Right ventricle myocardium superior (tissue), 1 donor: ENCODE measurements at places on chromosomes 2 and 18. TPM values are rescaled to one million over a fixed set of nuclear protein-coding genes. Genes with fewer than 3 reads are reported as not detected.

DNA sequence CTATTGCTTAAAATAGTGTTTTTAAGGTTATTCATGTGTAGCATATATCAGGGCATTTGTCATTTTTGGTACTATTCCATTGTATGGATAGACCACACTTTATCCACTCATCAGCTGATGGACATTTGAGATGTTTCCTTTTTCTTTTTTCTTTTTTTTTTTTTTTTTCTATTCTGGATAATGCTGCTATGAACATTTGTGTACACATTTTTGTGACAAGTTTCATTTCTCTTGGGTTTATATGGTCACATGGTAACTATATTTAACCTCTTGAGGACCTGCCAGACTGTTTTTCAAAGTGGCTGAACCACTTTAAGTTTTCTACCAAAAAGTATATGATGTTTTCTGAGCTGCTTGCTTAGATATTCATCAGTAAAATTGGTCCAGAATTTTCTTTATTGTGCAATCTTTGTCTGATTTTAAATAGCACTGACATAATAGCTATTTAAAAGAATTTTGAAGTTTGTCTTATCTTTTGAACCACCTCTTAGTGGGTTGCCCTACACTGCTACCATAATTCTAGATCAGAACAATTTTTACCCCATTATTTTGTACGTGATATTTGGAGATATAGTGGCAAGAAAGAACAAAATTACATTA is 219.4 kb upstream of the SIX3 start:
- DNase-seq: no peak

DNA sequence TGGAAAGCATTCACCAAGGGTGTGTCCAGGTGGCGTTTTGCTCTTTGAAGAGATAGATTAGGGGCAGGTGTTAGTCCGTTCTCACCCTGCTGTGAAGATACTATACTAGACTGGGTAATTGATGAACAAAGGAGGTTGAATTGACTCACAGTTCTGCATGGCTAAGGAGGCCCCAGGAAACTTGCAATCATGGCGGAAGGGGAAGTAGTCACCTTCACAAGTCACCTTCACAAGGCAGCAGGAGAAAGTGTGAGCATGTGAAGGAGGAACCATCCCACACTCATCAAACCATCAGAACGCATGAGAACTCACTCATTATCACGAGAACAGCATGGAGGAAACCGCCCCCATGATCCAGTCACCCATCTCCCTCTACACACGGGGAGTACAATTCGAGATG is 135.7 kb upstream of the NFATC1 start:
- DNase-seq: no peak

DNA sequence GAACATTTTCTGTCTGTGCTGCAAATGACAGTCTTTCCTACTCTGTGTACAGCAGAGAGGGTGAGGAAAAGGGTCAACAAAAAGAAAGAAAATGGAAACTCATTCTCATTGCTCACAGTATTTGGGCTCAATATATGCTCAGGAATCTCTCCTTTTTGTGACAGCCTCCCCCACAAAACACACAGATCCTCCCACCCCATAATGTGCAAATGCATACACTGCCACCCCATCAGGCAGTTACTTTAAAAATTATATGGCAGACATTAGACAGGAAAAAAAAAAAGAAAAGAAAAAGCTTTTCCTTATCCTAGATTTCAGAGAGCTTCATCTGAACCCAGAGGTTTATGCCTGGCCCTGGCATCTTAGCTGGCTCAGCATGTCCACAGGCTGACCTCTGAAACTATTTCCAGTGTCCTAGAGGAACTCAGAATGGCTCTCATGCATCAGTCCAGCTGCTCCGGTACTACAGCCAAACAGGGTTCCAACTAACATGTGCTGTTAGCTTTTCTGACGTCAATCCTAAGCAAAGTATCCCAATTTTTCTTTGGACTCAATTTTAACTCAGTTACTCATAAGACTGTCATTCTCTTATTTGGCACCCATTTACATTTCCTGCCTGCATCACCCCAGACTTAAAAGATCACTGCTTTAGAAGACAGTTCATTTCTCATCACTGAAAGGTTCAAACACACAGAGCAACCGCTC is 105.9 kb downstream of the RBMS1 start:
- DNase-seq: peak; percentile 78

- no peak for DNase-seq
Measured at GRCh38 chr2:45293182-45293581, 283.9 kb upstream of the SIX2 start.

- no peak for DNase-seq
Measured at GRCh38 chr2:48717846-48718245, 37.7 kb downstream of the LHCGR start.

DNA sequence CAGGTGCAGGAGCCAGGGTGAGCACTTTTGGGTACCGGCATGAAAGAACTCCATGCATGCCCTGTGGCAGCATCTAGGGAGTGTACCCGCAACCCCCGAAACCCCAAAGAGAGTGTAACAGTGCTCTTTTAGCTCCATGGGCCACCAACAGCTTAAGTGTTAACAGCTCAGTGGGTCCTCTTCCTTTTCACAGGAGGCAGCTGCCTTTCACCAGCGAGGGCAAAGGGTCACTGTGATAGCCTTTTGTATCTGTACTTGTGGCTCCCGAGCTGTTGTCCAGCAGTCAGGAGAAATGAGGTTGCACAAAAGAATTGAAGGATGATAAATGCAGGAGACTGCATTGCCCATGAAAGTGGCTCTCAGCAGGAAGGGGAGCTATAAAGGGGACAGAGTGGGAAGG is 1166.3 kb upstream of the ACVR2A start:
- DNase-seq: no peak

DNA sequence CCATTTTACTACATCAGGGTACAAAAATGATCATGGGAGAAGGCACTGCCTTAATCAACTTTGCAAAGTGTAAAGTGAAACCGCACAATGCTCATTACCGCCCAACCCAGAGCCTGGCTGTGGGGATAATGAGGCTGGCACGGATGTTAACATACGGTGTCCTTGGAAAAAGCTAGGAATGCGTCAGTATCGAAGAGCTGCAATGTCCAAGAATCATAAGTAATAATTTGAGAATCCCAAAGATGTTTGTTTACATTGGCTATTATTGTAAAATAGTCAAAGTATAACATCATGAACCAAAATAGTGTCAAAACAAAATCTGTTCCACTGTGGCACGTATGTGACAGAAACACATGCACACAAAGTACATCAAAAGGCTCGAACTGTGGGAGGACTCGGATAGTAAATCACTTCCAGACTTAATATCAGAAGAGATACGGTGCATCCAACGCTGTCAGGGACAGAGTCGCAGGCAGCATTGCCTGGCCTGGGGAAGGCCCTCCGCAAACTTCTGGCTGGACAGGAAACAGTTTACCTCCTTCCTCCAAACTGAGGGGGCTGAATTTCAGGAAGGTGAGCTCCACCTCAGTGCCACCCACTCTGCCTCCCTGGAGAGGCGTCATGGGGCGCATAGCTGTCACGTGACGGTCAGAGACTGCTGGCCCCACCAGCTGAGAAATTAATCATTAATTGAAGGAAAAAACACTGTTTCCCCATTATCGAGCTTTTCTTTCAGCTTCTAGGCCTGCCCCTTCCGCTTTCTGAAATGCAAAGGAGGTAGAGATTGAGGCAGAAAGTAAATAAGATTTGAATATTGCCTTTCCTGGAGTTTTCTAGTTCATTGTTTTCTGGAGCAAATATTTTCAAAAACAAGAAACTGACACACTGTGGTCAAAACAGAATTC is 1.8 kb upstream of the ID2 start:
- DNase-seq: peak; percentile 59

DNA sequence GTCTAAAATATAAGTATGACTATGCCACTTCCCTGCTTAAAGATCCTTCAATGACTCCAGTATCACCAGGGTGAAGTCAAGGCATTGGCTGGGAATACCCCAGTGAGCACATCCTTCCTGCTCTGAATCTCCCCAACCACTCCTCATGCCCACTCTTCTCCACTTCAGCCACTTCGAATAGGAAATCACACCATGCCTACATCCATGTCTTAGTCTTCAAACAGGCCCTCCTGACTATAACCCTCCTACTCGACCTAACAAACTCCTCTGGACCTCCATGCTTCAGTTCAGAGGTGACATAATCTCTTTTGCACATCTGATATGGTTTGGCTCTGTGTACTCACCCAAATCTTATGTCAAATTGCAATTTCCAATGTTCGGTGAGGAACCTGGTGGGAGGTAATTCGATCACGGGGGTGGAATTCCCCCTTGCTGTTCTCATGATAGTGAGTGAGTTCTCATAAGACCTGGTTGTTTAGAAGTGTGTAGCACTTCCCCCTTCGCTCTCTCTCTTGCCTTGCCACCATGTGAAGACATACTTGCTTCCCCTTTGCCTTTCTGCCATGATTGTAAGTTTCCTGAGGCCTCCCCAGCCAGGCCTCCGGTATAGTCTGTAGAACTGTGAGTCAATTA is 87.8 kb upstream of the TFCP2L1 start:
- DNase-seq: no peak

GRCh38 chr2:71472019-71472418 is 18.7 kb downstream of the DYSF start:
- no peak for DNase-seq

GRCh38 chr2:36277146-36277808 is 78.3 kb upstream of the CRIM1 start:
- DNase-seq: no peak

Gene FAM237A
- not detected for total RNA-seq

Gene IL37
- total RNA-seq: not detected

Gene MLPH
- total RNA-seq: 80.9 TPM
